Hematopoietic multipotent progenitor cell treated with erythropoietin and hydrocortisone succinate and interleukin-3 and kit ligand, for 15 days (in vitro differentiated cells): ENCODE measurements at places on chromosomes 3 and 15.

DNA sequence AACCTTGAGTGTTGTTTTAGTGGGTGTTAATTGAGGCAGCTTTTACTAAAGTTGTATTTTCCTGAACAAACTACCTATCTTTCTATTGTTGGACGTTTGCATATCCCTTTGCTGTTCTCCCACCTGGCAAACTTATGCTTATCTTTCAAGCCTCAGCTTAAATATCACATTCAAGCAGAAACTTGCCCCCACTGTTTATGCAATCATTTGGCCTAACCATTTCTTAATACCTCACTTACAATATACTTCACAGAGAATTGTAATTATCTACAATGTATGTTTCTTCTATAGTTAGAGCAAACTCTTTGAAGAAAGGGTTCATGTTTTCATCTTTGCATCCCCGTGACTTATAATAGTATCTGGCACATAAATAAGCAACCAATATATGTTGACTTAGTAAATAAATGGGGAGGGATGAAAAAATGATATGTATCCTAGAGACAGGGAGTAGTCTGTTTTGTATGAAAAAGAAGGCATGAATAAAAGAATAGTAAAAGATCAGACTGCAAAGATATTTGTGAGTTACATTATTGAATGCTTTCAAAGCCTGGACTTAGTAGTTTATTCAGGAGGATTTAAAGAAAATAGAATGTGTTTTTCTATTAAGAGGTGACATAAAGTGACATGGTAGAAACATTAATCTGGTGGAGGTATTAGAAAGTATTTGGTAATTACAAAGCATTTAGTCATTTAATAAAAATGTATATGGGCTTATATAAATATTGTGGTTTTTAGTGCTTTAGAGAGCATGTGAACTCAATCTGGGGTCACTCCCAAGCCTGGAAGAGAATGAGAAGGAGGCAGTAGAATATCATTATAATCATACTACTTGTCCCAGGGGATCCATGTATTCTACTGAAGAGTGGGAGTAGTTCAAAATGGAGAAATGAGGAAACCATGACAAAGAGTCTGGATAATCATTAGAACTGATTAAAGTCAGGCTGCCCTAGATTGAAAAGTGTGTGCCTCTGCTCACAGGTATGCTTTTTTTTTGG, 60.0 kb upstream of the DCBLD2 start:
- no peak for DNase-seq

DNA sequence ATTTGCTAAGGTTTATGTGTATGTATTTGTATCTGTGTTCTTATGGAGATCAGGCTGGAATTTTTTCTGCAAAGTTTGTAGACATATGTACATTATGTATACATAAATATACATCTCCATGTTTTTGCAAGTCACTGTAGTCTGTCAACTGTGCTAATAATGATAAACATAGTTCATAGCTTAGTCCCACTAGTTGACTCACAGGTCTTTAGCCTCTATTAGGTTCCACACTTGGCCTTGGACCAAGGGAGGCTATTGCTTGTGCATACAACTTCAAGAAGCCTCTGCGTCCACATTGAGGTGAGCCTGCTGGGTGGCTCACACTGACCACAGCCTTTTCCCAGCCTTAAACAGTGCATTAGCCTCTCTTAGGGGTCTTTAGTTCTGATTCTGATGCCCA, 243.8 kb upstream of the PEX5L start:
- DNase-seq = no peak

DNA sequence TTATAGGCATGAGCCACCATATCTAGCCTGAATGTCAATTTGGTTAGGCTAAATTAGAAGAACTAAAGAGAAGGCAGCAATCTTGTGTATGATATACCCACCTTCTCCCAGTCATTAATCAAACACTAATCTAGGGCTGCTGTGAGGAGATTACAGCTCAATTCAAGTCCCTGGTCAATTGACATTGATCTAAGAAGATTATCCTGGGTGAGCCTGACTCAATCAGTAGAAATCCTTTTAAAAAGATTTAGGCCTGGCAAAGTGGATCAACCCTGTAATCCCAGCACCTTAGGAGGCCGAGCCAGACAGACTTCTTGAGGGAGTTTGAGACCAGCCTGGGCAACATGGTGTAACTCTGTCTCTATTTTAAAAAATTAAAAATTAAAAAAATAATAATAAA, 2.5 kb upstream of the DNAH12 start:
- no peak for DNase-seq

- DNase-seq = no peak
Measured at GRCh38 chr3:122004107-122004506, 17.9 kb downstream of the ILDR1 start.

- no peak for DNase-seq
Measured at GRCh38 chr3:116260491-116260890, 184.8 kb downstream of the LSAMP start.

DNA sequence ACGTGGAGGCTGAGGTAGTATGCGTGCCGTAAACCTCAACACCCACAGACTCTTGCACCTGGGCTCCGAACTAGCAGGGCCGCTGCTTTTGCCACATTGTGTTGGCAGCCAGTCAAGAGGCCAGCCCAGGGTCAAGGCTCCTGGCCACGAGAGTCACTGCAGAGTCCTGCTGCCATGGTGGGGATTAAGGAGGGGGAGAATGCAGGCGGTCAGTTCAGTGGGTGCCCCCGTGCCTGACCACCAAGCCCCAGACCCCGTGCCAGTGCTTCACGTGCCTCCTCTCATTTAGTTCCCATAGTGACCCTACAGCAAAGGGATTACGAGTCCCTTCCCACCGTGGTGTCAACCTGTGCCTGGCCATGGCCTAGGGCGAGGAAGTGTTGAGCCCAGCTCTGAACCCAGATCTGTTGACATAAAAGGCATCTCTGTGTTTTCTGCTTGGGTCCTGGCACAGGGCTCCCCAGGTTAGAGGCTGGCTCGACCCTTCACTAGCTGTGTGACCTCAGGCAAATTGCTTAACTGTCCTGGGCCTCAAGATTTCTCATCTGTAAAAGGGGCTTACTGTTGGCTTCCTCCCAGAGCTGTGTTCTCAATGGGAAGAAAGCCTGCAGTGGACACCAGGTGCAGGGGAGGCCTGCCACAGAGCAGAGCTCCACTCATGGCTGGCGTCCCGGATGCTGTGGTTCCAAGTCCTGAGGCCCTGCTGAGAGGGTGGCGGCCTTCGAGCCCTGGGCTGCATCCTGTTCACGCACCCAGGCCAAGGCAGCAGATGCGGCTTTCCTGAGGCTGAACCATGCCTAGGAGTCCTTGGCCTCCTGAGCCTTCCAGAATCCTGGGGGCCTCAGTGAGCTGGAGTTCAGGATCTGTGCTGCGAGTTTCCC, 32.8 kb downstream of the FBLN2 start:
- DNase-seq = no peak

DNA sequence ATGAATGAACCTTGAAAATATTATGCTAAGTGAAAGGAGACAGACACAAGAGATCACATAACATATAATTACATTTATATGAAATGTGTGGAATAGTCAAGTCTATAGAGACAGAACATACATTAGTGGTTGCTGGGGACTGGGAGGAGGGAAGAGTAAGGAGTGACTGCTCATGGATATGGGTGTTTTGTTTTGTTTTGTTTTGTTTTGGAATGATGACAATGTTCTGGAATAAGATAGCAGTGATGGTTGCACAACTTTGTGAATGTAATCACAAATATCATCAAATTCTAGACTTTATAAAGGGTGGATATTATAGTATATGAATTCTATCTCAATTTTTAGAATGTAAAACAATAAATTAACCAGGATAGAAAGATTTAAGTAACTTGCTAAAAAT, 57.4 kb upstream of the PHLDB2 start:
- no peak for DNase-seq

DNA sequence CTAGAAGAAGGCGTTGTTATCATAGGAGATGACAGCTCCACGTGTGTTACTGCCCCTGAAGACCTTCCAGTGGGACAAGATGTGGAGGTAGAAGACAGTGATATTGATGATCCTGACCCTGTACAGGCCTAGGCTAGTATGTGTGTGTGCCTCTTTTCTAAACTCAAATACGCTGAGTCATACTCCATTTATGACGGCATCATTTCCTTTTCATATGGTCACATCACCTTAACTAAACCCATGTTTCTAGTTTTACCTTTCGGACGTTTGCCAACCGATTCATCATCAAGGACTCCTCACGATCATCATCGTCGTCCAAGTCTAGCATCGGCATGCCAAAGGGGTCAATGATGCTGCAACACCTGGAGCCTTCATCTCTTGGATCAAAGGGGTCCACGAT, 149.0 kb downstream of the CBLB start:
- no peak for DNase-seq

DNA sequence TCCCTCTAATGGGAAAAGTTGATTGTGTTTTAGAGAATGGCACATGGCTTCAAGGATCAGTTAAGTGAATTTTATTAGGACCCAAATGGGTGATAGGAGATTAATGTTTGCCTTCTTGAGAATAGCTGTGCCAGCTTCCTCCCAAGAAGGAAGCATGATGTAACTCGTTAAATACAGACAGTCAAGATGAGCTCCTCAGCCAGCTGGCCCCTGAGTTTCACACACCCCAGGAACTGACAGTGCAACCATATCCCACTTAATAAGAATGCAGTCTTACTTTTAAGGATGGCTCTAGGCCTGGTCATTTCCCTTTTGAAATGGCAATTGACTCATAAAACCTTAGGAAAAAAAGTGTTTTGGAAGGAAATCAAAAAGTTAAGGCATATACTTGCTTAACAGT, 472.8 kb upstream of the KCNMB2 start:
- DNase-seq = no peak

DNA sequence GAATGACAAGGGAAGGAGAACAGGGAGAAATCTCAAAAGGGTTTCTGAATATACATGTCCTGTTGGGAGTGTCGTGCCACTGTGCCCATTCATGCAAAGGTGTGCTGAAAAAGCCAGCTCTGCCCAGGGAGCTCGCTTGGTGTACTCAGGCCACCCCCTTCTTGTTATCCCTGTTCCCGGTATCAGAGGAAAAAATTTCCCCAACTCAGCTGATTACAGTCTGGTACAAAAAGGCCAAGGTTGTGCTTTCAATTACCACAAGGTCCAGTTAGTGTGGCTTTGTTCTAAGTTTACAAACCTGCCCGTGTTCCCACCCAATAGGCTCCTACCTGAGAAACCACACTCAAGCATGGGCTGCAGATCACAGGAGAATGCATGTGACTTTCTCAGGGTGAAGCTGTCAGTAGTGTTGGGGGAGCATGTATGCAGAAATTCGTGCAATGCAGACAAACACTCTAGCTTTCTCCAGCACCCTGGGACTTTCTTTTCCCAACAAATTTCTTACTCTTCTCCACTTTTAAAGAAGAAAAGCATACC, 648.5 kb downstream of the NR2F2 start:
- no peak for DNase-seq

DNA sequence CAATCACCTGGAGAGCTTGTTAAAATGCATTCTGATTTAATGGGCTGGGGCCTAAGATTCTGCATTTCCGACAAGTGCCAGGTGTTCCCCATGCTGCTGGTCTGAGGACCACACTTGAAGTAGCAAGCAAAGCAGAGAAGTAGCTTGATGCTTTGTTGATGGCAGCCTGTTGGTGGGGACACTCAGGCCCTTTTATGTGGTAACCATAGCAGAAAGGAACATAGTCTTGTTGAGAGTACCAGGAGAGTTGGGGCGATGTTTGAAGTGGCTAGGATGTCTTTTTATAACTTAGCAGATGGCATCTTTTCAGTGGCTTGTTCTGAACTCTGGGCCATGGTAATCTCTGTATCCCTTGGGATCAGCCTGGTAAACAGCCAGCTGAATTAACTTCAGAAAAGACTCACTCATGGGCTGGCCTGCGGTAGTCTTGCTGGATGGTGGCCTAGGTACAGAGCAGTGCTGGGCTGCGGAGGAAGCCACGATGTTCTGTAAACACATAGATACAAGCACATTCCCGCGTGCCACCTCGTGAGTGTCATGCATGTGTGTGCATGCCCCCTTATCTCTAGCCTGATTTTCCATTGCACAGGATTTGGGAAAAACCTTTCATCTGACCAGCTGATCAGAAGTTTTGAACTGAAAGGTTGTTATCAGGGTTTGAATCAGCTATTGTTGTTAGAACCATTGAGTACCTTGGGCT, 292.4 kb upstream of the LRRFIP2 start:
- DNase-seq = no peak

DNA sequence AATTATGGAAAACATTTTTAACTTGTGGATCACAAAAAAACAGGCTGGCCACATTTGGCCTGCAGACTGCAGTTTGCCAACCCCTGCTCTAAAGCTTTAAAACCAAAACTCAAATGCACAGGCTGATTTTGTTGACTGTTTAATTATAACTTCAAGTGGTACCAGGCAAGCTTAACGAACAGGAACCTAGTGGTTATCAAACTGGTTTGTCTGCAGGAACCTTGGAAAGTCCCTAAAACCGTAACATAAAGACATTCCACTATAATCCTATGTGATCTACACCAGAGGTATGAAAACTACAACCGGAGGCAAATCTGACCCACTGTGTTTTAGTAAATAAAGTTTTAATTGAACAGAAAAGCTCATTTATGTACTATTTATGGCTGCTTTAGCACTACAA, 52.4 kb downstream of the TBL1XR1 start:
- DNase-seq = no peak

DNA sequence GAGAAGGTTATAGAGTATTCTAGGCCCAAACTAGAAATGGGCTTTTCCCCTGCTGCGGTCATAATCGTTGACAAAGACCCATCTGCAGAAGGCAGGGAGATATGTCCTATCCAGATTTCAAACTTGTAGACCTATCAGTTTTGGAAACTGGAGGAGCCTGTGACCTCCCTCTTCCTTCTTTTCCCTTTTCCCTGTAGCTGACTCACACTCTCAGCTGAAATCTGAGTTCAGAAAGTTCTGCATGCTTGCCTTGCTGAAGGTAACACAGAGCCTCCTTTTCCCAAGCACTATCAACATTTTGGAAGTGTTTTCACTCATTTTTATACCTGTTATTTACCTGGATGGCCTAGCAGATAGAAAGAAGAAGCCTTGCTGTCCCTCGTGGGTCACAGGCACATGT, 59.1 kb upstream of the PSMD6 start:
- no peak for DNase-seq
